H1 (cell line): ENCODE measurements at places on chromosomes 6 and 20. TPM values are rescaled to one million over a fixed set of nuclear protein-coding genes. Genes with fewer than 3 reads are reported as not detected.

GRCh38 chr6:142544199-142544838 lies 242.5 kb downstream of the ADGRG6 start:
- no peak overlapping the region for H3K27ac ChIP-seq
- H3K27me3 ChIP-seq, result no peaks in the 10 kb centered on the region
- no peaks in the 10 kb centered on the region for H3K4me1 ChIP-seq
- no peaks in the 10 kb centered on the region for H3K36me3 ChIP-seq
- DNase-seq, result no peak

DNA sequence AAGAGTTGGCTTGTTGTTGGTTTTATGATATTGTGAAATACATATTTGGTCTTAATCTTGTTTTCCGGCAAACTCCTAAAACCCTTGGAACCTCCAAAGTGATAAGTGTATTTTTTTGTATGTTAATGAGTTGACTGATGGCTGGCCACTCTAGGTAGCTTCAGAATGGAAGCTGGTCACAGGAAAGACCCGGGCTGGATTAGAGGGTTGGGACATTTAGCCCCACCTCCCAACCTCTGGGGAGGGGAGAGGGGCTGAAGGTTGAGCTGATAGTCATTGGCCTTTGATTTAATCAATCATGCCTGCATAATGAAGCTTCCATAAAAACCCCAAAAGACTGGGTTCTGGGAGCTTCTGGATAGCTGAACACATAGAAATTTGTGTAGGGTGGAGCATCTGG lies 42.7 kb downstream of the SASH1 start:
- no peak for DNase-seq
- no peaks in the 10 kb centered on the region for H3K27me3 ChIP-seq
- H3K4me1 ChIP-seq, result peaks cover 1% of the 10 kb centered on the region; the same call in 1 of the 2 replicates
- no peak overlapping the region for H3K4me3 ChIP-seq
- H3K36me3 ChIP-seq, result no peaks in the 10 kb centered on the region

DNA sequence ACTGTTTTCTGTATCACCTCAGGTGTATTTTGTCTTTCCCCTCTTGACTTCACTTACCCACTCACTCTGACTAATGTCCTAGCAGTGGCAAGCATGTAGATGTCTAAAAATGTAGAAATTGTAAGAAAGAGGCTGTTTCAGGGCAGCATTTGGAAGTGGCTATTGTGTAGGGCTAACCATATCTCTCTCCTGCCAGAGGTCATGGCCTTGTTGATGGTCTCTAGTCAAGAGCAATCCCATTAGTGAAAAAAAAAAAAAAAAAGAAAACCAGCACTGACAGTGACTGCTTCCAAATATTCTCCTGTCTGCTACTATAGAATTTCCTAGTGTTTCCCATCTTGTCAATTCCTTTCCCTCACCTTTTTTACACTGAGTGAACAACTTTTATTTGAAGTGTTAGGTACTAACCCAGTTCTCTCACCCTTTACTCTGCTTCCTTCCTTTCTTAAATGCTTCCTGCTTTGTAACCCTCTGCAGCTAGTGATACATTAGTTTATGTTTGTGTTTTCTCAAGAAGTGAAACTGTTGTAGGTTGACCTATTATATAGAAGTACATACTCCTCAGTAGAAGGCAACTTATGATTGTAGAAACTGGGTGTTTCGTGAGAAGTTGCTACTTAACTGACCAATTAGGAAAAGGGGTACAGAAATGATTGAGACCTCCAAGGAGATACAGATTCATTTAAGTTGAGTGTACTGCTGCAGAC lies 174.1 kb upstream of the PTPRK start:
- no peaks in the 10 kb centered on the region for H3K36me3 ChIP-seq
- H3K4me1 ChIP-seq, result no peaks in the 10 kb centered on the region
- H3K4me3 ChIP-seq, result no peak overlapping the region
- H3K27me3 ChIP-seq, result no peaks in the 10 kb centered on the region
- DNase-seq, result no peak
- H3K27ac ChIP-seq, result no peak overlapping the region

DNA sequence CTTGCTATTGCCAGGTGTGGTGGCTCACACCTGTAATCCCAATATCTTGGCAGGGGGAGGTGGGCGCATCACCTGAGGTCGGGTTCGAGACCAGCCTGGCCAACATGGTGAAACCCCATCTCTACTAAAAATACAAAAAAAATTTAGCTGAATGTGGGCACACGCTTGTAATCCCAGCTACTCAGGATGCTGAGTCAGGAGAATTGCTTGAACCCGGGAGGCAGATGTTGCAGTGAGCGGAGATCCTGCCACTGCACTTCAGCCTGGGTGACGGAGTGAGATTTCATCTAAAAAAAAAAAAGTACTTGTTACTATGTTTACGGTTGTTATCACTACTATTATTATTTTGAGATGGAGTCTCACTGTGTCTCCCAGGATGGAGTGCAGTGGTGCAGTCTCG lies 3.0 kb downstream of the PPT2 start:
- no peak overlapping the region for H3K4me3 ChIP-seq
- no peak for DNase-seq
- peaks cover 9% of the 10 kb centered on the region; the same call in 1 of the 2 replicates for H3K36me3 ChIP-seq
- peaks cover 13% of the 10 kb centered on the region for H3K27me3 ChIP-seq
- H3K27ac ChIP-seq, result no peak overlapping the region

- no peak for DNase-seq
- no peaks in the 10 kb centered on the region for H3K27me3 ChIP-seq
- no peaks in the 10 kb centered on the region for H3K4me1 ChIP-seq
Observed at GRCh38 chr6:42226161-42226611, 8.5 kb upstream of the MRPS10 start.

DNA sequence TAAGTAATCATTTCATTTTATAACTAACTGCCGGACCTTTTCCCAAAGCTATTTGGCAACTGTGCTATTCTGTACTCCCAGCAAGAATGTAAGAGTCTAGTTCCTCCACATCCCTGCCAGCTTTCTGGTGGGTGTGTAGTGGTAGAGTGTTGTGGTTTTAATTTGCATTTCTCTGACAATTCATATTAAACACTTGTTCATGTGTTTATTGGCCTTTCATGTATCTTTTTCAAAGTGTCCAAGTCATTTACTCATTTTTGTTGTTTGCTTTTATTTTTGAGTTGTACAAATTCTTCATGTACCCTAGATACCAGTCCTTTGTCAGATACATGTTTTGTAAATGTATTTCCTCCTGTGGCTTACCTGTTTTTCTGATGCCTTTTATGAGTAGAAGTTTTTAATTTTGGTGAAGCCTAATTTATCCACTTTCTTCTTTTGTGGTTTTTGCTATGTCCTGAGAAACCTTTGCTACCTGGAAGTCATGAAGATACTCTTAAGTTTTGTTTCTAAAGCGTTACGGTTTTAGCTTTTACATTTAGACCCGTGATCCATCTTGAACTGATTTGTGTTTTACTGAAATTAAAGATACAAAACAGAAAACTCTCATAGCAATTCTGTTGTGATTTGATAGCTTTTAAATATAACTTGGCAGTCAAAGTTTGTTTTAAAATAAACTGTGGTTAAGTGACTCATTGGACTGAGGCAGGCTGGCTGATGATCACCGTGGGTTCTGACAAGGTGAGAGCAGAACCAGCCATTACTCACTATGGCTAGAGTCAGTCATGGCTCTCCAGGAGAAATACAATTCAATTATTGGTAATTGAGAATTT lies 8.0 kb downstream of the MYLIP start:
- H3K27me3 ChIP-seq, result no peaks in the 10 kb centered on the region
- H3K27ac ChIP-seq, result no peak overlapping the region
- H3K4me3 ChIP-seq, result no peak overlapping the region
- DNase-seq, result no peak
- H3K36me3 ChIP-seq, result peaks cover 6% of the 10 kb centered on the region

Gene CENPW
- total RNA-seq, result 91.1 and 104 TPM in 2 replicates

GRCh38 chr6:81166770-81167169 lies 585.7 kb downstream of the TENT5A start:
- H3K4me1 ChIP-seq, result no peaks in the 10 kb centered on the region
- no peak overlapping the region for H3K4me3 ChIP-seq
- no peaks in the 10 kb centered on the region for H3K36me3 ChIP-seq
- H3K27ac ChIP-seq, result no peak overlapping the region
- DNase-seq, result no peak
